Amniotic epithelial cell (primary cell): ENCODE measurements at places on chromosomes 3 and 15.

GRCh38 chr3:126419886-126420786, 25.4 kb downstream of the CFAP100 start:
- no peak for DNase-seq

DNA sequence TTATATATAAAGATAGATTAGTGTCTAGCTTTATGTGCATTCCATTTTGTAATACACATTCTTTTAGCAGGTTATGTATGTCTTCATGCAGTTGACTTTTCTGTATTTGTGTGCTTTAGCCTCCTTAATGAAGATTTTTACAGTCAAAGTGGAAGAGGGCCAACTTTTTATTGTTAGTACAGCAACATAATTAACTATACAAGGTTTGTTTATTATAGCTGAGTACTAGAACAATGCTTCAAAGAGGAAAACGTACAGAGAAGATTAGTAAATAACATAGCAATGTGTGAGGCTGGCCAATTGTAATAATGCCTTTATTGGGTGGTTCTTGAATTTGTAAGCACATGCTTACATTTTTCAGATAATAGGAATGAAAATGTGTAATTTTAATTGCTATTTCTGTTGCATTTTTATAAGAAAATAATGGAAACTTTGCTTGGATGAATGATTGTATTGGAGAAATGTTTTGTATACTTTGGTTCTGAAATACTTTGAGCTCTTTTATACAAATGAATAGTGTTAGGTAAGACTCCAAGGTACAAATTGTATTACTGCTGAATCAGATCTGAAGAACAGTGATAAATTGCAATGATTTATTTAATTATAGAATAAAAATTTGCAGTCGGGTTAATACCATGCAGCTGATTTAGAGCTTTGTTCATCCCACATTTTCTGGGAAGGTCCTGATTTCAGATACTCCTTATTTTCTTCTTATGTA, 41.4 kb downstream of the UBE2E2 start:
- DNase-seq: no peak

GRCh38 chr3:162487138-162487537, 990.5 kb downstream of the OTOL1 start:
- peak; percentile 44 for DNase-seq

DNA sequence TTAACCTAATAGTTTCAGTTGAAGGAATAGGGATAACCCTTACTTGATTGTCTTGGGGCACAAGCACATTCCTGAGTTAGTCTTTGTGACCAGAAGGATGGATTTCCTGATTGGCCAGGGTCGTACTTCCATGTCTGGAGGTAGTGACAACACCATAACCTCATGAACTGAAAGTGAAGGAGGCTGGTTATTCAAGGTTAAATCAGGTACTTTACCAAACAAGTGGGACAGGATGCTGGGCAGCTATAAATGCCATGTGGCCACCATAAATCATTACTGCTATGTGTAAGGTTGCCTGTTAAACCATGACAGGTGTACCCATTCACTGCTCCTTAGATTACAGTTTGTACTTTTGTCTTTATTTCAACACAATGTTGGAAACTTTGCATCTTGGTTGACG, 128.3 kb upstream of the SAMMSON start:
- no peak for DNase-seq

DNA sequence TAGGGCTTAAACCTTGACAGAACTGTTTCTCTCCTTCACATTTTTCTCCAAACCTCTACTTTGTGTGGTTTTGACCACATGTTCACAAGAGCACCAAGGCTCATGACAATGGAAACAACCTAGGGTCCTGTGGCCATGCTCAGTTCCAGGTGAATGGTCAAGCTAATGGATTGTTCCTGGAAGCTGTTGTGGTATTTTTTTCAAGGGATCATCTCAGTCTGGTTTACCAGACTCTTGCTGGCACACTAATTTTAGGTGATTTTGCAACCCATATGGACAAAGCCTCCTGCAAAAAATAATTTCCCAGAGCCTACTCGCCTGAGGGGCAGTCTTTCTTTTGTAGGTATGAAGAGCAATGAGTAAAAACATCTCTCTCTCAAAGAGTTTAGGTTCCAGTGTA, 67.2 kb downstream of the LSAMP start:
- DNase-seq: no peak

- no peak for DNase-seq
These were observed 25.6 kb upstream of the ALDH1L1 start for GRCh38 chr3:126205717-126206655.

- no peak for DNase-seq
These were observed 5.4 kb downstream of the CCDC54 start for GRCh38 chr3:107382631-107383030.

DNA sequence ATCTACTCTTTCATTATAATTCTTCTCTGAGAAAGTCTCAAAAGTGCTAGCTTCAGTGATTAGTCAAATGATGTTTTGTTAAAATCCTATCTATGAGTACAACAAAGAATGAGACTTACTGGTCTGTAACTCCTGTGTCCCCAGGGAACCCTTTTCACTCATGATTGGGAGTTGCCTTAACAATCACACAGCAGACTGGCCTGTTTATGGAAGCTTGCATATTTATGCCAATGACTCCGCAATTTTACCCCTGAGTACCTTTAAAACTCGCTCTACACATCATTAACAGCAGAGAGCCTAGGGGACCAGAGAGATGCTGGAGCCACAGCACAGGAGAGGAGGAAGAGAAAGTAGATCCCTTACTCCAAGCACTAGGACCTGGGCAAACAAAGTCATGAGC, 628.1 kb downstream of the IGSF11 start:
- no peak for DNase-seq

- peak; percentile 26 for DNase-seq
These were observed 23.4 kb upstream of the SEC13 start for GRCh38 chr3:10344147-10344943.

DNA sequence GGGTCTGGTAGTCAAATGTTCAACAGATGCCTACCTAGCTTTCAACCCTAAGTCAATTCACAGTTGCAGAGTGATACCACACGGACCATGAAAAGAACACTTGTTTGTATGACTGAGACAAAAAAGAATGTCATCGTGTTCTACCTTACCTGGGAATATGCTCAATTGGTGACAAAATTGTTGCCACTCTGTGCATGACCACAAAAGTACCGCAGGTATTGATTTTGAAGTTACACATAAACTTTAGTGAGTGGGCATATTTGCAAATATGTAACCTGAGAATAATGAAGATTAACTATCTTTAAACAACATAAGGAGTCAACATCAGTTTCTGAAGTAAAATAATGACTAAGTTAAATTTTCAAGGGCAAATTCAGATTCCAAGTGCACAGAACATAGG, 53.4 kb upstream of the SNRPN start:
- DNase-seq: no peak

- DNase-seq: no peak
These were observed 27.7 kb upstream of the LRRN1 start for GRCh38 chr3:3771567-3771966.

DNA sequence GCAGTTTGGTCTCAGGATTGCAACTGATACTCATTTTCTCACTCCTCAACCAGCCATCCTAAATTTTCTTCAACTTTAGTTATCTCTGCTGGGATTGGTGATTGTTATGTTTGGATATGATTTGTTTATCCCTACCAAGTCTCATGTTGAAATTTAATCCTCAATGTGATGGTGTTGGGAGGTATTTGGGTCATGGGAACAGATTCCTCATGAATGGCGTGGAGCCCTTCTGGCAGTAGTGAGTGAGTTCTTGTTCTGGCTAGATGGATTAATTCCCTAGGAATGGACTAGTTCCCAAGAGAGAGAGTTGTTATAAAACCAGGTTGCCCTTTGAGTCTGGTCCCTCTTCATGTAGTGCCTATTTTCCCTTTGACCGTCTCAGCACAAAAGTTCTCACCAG, 399.9 kb downstream of the SQOR start:
- DNase-seq: no peak

- no peak for DNase-seq
These were observed 67.6 kb downstream of the SCN11A start for GRCh38 chr3:38984110-38984509.

- DNase-seq: no peak
These were observed 204.1 kb downstream of the CNTN3 start for GRCh38 chr3:74410276-74410941.

- DNase-seq: no peak
These were observed 133.6 kb downstream of the MEIS2 start for GRCh38 chr15:36966708-36967107.
